GF-D8 (cell line): ENCODE measurements at places on chromosomes 5 and 9.

- no peak for DNase-seq
Observed at GRCh38 chr9:106879439-106879882, 16.5 kb downstream of the ZNF462 start.

DNA sequence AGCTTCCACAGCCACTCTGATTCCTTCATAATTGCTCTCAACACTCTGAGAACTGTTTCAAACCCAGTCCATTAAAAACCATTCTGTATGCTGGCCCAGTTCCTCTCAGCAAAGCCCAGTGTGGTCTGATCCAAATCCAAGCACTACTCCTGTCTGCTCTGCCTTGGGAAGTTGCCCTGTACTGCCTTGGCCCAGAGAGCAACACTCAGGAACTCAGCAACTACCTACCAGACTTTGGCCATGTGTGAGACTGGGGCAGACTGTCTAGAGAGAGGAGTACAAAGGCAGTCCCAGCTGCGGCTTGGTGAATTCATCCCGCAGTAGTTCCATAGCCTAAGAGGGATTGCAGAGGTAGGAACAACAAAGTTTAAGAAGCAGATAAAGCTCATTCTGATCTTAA lies 214.4 kb downstream of the MCTP1 start:
- DNase-seq = no peak

- DNase-seq = no peak
Observed at GRCh38 chr5:167573370-167574127, 717.9 kb upstream of the WWC1 start.

DNA sequence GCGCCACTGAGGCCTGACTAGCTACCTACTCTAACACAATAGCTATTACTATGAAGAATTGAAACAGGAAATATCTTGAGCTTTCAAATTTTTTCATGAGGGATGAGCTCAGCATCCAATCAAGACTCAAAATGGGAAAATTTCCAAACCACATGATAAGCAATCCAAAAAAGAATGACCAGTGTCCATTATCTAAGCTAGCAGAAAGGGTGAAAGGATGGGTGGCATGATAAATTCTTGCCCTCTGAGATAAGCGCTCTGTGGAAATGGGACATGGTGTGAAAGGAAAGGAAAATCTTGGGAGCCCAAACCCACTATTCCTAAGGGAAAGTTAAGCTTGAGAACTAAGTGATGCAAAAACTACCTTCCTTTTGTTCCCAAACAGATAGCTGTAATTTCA lies 170.2 kb upstream of the NREP start:
- no peak for DNase-seq
